NCI-H526 treated with DMSO at 0.1 percent for 48 hours (cell line): ENCODE measurements at places on chromosomes 1 and 21.

- no peak for DNase-seq
Observed at GRCh38 chr1:223815865-223816264, 29.9 kb downstream of the TP53BP2 start.

DNA sequence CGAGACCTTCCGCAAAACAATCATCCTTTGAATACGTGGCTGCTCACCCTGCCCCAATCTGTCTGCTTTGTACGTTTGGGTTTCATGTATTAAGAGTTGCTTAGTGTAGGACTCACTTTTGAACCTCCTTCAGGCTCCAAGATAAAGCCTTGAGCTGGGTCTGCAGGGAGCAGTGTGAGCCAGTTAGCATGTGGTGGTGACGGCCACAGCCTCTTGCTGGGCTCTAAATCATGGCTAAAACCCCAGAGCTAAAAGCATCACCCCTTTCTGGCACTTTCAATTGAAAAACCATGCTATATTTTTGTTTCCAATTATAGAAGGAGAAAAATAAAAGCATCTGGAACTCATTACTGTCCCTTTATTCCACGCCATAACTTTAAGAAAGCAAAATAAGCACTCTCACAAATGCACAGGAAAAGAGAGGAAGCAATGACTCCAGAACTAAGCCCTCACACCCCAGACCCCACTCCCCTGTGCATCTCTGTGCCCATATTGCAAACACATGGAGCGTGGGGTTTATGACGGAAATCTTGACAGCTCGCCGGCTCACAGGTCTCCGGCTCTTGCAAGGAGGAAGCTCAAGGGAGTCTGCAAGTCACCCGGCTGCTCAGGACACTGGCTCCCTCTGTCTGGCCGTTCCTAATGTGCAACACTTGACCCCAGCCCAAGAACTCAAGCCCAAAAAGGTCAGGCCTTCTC is 135.5 kb downstream of the MIS18A start:
- DNase-seq, result no peak

- no peak for DNase-seq
Observed at GRCh38 chr1:44620072-44620471, 54.2 kb downstream of the TMEM53 start.

GRCh38 chr1:3175486-3175885 is 106.5 kb downstream of the PRDM16 start:
- no peak for DNase-seq

GRCh38 chr1:240575981-240576662 is 35.8 kb downstream of the GREM2 start:
- DNase-seq, result no peak

- DNase-seq, result peak; percentile 60
Observed at GRCh38 chr1:89987159-89987819, 7.6 kb upstream of the ZNF326 start.

DNA sequence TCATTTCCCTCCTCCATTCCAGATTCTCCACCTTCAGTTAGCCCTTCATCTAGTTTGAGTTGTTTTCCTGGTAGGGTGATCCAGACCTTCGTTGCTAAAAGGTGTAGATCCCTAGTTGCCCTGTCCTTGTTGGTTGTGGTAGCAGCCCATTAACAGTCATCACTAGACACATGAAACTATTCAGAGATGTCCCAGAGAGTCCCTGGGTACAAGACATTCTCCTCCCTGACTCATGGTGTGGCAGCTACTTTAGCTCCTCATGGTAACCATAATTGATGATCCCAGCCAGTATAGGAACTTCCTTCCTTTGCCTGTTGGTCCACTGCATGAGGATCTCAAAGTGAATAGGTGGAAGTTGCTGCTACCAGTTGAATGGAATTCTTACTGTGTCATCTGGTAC is 6.0 kb upstream of the SH2D2A start:
- no peak for DNase-seq

DNA sequence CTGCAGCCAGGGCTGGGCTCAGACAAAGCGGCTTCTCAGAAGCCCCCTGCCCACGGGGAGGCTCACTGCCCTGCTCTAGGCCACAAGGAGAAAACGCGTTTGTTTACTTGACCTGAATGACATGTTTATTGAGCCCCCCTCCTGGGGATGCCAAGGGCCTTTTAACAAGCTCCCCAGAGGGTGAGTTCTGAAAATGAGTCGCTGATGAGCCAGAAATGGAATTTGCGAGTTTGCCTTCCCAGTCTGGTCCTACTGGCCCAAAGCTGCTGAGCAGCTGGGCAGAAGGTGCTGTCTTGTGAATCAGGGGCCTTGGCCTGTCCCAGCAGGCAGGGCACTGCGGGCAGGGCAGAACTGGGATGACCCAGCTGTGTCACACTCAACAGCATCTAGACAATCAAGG is 120.6 kb downstream of the SYF2 start:
- no peak for DNase-seq

DNA sequence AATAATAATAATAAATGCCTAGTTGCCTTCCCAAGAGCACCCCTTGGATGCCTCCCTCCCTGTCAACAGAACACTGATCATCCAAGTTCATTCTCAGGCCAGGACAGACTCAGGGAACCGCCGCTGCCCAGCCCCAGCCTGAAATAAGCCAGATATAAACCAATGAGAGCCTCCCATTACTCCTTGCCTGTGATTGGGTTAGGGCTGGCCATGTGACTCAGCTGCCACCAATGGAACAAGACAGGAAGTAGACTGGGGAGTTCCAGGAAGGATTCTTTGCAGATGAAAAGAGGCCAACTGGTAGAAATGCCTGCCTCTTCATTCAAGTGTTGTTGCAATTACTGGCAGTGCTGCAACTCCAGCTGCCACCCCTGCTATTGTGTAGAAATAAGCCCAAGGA is 146.4 kb upstream of the TIAM1 start:
- DNase-seq, result no peak

DNA sequence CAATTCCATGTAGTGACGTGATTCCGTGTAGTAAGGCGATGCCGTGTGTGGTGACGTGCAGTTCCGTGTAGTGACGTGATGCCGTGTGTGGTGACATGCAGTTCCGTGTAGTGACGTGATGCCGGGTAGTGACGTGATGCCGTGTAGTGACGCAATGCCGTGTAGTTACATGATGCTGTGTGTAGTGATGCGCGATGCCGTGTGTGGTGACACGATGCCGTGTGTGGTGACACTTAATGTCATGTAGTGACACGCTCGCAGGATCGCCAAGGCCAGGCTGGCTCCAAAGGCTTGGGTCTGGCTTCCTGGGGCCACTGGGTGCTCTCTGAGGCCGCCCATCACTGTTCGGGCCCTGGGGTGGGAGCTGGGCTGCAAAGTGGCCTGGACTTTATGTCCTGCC is 14.2 kb downstream of the COL18A1 start:
- no peak for DNase-seq

DNA sequence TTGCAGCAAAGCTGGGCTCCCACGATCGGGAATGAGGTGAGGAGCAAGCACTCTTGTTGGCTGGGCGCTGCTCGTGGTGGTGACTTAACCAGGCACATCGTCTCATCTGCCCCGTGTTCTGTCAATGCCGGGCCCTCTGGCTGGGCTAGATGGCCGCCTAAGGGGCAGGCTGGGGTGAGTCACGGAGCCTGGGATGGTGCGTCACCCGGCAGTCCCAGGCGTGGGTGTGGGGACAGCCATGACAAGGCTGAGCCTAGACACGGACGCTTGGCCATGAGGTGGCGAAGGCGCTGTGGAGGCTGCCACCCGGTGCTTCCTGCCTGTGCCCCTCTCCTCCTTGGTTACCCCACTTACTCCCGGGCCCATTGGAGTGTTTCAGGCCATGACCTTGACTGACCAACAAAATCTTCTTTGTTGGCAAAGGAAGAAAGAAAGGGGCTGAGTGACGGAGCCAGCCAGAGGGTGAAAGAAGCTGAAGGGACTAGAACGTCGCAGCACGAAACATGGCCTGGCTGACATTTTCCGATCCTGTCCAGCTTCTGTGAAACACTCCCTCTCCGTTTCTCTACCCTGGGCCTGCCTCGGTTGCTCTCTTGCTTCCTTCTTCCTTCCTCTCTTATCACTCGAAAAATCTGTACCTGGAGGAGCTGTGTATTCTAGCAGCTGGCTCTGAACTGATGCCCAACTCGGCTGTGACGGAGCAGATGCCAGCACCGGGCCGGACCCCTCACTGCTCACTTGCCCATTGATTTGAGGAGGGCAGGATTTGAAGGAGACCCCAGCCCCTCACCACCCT is 596 bp downstream of the CD247 start:
- no peak for DNase-seq

DNA sequence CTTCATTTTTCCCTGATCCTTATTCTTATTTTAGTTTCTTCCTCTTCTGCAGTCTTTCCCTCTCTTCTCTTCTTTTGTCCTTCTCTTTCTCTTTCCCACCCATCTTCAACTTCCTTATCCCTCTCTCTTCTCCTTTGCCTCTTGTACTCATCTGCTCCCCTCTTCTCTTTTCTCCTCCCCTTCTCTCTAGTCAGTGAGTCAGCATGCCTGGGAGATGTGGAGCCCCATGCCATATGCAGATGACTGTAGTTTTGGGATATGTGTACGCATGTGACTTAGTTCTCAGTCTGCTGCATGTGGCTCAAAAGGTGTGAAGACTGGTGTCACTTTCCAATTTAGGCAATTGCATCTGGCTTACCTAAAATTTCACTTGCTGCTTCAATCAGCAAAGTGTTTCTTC is 10.4 kb downstream of the DNAJC6 start:
- DNase-seq, result no peak

DNA sequence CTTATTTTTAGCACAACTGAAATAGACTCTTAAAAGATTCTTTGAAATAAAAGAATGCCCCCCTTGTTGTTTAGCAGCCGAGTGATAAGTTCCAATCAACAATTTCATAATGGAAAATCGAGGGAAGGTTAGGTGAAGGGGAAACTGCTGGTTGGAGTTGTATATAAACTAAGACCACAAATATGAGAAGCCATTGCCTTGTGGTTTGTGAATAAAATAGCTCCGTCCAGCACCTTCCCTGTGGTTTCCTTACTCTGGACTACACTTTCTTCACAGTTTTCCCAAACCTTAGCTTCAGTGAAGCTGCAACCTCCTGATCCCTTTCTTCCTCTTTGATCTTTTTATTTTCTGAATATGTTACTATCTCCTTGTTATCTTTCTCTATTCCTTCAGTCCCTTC is 6.7 kb upstream of the RAB3GAP2 start:
- DNase-seq, result no peak

DNA sequence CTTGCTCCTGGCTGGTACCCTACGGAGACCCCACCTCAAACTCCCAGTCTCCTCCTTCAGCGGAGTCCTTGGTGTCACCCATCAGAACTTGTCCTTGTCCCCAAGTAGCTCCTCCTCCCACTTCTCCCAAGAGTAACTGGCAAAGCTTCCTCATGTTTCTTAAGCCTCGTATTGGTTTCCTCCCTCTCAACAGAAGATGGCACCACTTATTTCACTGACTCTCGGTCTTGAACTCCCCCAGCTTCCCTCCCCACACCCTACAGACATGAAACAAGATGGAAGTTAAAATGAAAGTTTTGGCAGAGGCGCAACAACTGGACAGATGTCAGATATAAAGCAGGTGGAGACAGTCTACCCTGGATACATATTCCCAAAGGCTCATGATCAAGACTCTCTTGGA is 13.4 kb downstream of the RAB7B start:
- DNase-seq, result no peak

- DNase-seq, result no peak
Observed at GRCh38 chr1:41438711-41439110, 45.8 kb downstream of the EDN2 start.

GRCh38 chr1:21335088-21335691 is 44.9 kb upstream of the ECE1 start:
- DNase-seq, result no peak

DNA sequence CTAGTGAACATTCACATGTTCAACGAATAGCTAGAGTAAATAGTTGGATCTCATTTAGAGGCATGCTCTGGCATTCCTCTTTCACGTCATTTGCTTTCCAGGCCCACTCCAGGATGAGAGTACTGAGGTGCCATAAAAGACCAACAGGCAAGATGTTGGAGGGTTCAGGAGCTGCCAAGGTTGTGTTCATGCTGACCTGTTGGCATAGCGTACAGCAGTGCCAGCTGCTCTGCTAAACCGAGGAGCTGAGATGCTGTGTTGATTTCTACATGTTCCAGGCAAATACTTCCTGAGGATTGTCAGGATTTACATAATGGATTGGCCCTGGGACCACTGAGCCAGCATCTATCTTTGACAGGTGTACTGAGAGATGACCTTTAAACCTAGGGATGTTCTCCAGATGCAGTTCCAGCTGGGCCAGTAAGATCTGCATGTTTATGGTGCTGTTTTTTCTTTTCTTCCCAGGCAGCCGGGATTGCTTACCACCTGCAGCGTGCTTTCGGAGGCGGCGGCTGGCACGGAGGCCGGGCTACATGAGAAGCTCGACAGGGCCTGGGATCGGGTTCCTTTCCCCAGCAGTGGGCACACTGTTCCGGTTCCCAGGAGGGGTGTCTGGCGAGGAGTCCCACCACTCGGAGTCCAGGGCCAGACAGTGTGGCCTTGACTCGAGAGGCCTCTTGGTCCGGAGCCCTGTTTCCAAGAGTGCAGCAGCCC is 66.9 kb downstream of the DISC1 start:
- no peak for DNase-seq

DNA sequence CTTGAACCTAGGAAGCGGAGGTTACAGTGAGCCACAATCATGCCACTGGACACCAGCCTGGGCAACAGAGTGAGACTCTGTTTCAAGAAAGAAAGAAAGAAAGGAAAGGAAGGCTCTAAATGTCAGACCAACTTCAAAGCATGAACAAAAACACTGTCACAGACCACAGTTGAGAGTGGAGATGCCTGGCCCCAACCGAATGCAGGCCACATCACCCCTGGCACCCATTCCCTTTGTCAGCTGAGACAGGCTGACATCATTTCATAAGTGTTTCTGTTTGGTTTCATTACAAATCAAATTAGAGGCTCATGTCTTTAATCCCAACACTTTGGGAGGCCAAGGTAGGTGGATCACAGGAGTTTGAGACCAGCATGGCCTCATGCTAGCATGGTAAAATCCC is 28.6 kb upstream of the NADK start:
- no peak for DNase-seq
